ENCODE measurements at places on chromosomes 7 and 10.

DNA sequence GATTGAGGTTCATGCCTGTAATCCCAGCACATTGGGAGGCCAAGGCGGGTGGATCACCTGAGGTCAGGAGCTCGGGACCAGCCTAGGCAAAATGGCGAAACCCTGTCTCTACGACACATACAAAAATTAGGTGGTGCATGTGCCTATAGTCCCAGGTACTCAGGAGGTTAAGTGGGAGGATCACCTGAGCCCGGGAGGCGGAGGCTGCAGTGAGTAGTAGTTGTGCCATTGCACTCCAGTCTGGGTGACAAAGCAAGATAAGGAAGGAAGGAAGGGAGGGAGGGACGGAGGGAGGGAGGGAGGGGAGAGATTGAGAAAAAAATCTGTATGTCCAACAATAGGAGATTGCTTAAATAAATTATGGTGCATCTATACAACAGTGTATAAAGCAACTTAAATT is 13.2 kb downstream of the TLL2 start:
- no peak for DNase-seq

DNA sequence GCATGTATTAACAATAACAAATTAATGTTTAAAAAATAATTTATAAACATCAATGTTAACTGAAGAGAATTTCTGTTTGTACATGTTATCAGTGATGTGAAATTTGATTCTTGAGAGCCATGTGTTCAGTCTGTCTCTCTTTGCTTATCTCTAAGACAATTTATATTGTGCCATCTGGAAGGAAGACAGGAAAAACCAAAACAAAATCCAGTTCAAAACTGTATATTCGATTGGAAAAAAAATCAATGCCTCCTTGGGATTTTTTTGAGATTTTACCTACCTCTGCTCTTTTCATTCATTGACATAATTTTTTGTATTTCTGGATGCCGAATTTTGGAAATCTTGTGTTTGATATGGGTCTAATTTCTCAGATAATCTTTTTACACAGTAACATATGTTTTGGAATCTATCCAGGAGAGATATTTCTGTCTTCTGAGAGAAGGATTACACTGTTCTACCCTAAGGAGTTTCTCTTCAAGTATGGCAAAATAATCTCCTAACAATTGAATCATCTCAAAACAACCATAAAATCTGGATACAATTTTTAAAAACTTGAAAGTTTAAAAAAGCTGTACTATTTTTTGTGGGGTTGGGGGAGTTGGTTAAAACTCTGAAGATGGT is 311.9 kb upstream of the GNAI1 start:
- DNase-seq = no peak

DNA sequence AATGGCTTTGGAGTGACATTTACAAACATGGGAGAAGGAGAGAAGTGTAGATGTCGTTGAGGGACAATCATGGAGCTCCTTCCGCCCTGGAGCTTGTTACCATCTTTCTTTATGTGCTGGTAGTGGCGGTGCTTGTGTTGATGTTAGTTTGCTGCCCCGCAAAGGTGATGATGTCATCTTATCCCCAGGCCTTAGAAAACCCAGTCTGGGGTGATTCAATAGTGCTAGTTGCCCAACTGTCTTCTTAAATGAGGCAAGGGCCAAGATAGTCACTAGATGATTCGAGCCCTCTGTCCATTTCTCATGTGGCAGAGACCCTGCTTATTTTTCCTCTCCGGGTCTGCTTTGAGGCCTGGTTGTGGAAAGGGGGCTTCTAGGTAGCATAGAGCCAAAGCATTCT is 277.4 kb downstream of the CCSER2 start:
- DNase-seq = no peak

DNA sequence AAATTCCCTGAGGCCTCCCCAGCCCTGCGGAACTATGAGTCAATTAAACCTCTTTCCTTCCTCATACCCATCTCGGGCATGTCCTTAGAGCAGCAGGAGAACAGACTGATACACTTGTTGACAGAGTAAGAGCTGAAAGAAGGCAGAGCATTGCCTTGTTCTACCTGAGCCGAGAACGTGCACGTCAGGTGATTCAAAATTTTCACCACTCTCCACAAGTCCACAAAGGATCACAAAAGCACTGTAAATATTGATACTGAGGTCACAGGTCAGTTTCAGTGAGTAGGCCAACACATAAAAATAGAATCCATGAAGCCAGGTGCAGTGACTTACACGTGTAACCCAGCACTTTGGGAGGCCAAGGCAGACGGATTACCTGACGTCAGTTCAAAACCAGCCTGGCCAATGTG is 27.8 kb downstream of the DCLRE1C start:
- DNase-seq = no peak

- DNase-seq = no peak
Measured at GRCh38 chr7:49852619-49853462, 79.4 kb downstream of the VWC2 start.

DNA sequence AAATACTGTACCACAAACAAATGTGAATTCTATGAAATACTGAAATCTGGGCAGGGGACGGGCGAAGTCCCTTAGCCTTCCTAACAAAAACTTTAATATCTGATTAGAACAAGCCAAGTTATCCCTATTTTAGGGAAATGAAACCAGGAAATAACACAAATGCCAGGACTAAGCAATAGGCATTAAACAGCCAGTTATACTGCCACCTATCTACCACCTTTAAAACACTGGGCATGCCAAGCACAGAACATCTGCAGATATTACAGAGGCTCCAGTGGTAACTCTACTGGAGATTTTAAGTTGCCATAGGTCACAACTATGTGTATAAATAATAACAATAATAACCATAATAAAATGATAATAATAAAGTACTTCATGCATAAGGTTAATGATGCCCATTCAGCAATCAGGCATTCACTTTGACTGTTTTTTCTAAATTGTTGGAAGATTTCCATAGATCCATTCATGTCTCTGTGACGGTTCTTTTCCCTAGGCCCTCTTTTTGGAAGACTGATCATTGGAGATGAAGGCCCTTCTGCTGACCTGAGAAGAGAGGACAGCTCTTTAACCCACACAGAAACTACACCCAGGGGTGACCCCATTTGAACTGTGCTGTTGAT is 195.7 kb downstream of the CACNA2D1 start:
- no peak for DNase-seq

- no peak for DNase-seq
Measured at GRCh38 chr7:3436746-3437145, 135.7 kb downstream of the SDK1 start.

- no peak for DNase-seq
Measured at GRCh38 chr7:116403265-116403664, 96.3 kb upstream of the CAV2 start.

DNA sequence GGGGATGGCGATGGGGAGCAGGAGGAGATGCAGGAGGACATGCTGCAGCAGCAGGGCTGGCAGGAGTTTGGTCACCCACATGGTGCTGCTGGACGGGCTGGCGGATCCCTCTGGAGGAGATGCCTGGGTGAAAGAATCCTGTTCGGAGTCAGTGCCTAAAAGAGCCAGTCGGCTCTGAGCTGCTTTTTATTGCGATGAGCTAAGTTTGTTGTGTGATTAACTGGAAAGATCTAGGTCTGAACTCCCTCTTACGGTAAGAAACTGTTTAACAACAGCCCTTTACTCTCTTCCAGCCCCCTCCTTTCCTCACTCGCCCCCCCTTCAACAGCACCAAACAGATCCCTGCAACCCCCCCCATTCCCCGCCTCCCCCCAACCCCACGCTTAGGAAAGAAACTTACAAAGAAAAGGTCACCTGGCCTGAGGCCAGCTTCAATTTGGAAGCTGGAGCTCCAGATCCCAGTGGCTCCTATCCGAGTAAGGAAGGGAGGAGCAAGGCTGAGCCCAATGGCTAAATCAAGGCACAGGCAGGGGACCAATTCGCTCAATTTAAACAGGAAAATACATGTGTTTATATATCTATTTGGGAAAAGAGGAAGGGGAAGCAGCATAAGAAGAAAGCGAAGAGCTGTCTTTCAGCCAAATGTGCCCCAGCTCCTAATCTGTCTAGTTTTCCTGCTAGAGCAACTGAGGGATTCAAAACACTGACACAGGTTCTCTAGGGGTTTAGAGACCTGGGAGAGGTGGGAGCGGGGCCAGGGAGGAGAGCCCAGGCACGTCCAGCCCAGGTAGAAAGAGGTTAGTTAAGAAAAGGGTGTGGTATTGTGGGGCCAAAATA is at the start of gene HGF:
Gene HGF (minus strand): TSS at position 157 of the 837 bp plus-strand sequence. CDS start 76 bp downstream, at position 81.
- DNase-seq = no peak

GRCh38 chr10:70575874-70576802 is 26.4 kb downstream of the PRF1 start:
- no peak for DNase-seq

GRCh38 chr7:146208492-146208891 is 91.9 kb downstream of the CNTNAP2 start:
- no peak for DNase-seq

DNA sequence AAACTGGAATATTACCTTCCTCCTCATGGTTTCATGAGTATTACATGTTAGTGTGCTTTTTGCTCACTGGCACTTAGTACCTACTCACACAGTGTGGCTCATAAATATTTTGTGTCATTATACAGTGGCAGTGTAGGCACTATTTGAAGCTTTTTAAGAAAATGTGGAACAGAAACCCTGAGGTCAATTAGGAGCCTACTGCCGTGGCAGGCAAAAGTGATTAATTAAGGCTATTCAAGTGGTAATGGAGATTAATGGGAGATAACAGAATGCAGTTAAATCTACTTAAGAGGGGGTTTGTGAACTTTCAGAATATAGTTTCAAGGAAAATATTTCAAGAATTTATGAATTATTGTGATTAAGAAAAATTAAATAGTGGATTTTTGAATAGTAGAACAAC is 277.6 kb downstream of the HGF start:
- DNase-seq = no peak

DNA sequence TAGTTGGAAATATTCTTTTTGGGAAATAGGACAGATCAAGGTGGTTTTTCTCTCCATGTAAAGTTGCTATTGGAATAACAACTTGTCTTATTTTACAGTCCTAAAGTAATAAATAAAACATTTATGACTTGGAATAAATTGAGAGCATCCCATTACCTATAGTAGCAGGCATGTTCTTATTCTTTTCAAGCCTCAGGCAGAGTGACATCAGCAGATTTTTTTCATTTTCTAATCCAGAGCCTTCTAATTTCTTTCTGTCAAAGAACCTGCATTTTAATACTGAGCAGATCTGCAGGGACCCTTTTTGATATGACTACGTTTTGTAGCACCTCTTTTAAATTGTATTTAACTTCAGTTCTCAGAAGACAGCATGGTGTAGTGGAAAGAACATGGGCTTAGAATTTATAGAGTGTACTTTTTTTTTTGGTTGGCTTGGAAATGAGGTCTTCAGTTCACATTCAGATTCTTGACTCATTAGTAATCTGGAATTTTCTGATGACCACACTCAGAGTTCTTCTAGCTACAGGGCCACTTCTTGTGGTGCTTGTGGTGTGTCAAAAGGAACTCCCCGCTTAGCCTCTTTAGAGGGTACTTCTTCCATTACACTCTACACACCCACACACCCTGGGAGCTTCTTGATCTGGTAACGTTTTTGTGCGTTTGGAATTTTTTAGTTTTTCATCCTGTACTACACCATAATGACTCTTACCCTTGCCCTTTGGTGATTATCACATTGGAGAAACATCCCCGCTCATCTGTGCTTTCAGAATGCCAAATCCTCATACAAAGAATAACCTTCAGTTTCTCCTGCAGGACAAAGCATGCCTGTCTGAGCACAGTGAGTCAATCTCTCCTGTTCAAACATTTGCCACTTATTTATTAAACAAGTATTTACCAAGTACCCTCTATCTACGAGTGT is 34.6 kb downstream of the AGK start:
- no peak for DNase-seq

DNA sequence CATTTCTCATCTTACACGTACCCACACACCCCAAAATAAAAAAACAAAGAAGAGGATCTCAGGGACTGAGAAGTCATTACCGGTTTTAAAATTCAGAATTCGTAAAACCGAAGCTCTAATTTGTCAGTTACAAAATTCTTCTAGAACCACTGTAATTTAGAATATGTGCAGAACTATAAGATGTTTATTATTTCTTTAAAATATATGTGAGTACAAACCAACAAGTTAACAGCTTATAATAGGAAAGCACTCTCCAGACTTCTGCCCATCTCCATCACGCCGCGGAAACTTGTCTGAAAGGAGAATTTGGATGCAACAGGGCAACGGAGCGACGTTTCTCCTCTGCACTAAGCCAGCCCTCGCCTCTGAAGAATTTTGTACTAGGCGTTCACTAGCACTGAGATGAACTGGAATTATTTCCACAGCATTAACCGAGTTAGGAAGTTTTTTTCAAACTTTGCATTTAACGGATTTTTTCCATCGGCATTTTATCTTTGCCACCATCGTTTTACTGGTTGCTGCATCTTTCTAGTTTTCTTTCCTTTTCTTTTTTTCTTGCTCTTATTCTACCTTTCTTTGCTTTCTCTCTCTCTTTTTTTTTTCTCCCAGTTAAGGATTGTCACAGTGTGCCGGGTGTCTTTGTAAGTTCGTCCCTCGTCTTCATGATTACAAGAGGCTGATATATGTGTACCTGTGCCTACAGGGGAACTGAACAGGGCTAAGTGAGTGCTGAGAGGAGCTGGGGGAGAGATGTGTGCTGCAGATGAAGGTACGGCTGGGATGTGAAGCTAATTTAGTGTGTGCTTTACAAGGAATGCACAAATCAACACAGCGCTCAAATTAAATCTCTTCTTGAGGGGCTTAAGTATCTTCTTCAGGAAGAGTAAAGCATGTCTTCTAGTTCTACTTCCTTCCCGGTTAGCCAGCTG is 295.9 kb upstream of the NFE2L3 start:
- no peak for DNase-seq

DNA sequence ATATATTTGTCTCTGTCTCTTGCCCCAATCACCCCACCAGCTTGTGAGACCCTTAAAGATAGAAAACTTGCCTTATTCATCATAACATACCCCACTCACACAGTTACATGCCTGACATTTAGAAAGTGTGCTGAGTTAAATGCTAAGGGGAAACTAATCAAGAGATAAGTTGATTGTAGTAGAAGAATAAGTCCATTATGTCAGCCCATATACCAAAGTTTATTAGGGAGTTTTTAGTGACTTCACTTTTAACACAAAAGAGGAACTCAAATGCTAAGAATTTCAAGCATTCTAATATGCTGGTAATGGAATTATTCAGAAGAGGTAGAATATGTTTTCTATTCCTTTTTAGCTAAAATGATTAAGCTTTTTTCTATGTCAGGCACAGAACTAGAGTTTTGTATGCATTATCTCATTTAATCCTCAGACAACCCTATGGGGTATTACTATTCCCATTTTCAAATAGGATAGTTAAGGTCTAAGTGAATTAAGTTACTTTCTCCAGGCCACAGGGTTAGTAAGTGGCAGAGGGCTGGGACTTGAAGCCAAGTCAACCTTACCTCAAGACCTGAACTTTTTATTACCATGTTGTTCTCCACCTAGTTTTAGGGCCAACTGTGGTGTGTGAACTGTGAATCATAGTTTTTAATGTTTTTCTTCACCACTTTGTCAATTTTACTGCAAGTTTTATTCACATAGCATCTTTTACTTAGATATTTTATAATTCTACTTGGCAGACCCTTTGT is 19.6 kb downstream of the ASAH2 start:
- DNase-seq = no peak
